Stimulated activated naive CD4-positive, alpha-beta T cell treated with Interleukin-2 at 50 U/mL for 16 hours (primary cell): ENCODE measurements at places on chromosomes 2 and 18.
A peak's percentile ranks its signal among the peaks of the same experiment; 100 is the strongest.

- DNase-seq: no peak
Measured at GRCh38 chr2:148039783-148040182, 18.9 kb downstream of the MBD5 start.

- no peak for DNase-seq
Measured at GRCh38 chr18:31185186-31185950, 22.7 kb upstream of the DSC1 start.

DNA sequence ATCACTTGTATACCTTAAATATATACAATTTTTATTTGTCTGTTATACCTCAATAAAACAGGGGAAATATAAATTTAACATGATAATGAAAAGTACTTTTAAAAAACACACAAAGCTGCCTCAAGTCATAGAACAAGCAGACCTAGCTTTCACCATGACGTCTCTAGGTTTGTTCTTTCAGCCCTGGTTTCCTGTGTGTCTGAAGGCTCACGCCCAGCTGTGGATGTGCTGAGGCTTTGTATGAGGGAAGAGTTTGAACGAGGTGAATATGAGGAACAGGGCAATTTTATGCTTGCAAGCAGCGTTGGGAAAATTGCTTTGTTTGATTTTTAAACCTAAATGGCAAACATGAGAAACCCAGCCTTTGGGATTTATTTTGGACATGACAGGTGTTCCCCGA is 15.3 kb downstream of the SH3RF3 start:
- no peak for DNase-seq

GRCh38 chr2:69720404-69720803 is 21.5 kb upstream of the ANXA4 start:
- DNase-seq: no peak

DNA sequence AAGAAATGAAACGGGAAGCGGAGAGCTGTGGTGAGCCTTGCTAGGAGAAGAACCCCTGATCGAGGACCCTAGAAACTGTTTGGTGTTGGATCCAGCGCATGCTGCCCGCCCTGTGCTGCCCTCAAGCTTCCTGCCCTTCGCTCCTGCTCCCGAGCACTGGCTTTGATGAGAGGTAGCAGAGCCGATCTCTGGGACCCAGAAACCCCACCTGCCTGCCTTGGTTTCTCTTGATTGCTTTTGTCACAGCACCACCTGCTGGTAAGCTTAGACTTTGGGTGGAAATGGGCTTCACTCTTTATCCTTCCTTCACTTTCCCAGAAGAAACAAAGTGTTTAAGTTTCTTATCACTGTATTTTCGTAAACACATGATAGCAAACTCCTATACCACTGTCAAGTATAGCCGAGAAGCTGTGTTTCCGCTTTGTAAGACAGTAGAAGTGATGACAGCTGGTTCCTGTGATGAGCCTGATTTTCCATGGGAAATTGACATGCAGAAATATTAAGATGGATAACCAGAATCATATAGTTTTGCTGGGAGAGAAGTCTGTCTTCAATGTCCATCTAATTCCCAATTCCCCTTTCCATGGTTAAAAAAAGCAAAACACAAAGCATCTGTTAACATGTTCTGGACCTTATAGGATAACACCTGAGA is 267.4 kb downstream of the PHLPP1 start:
- peak; percentile 37 for DNase-seq

- no peak for DNase-seq
Measured at GRCh38 chr2:102297891-102298290, 13.5 kb upstream of the IL1RL1 start.

GRCh38 chr18:72543357-72544055 is 636 bp downstream of the CBLN2 start:
- DNase-seq: no peak

- no peak for DNase-seq
Measured at GRCh38 chr2:96524482-96525210, 11.9 kb upstream of the ARID5A start.

- no peak for DNase-seq
Measured at GRCh38 chr18:21820033-21820810, 79.6 kb downstream of the MIB1 start.

GRCh38 chr2:64330281-64331113 is 123.5 kb upstream of the LGALSL start:
- peak; percentile 72 for DNase-seq

- no peak for DNase-seq
Measured at GRCh38 chr2:240464514-240465241, 29.2 kb downstream of the GPC1 start.

- DNase-seq: no peak
Measured at GRCh38 chr2:241314226-241315092, 1.0 kb downstream of the HDLBP start.

DNA sequence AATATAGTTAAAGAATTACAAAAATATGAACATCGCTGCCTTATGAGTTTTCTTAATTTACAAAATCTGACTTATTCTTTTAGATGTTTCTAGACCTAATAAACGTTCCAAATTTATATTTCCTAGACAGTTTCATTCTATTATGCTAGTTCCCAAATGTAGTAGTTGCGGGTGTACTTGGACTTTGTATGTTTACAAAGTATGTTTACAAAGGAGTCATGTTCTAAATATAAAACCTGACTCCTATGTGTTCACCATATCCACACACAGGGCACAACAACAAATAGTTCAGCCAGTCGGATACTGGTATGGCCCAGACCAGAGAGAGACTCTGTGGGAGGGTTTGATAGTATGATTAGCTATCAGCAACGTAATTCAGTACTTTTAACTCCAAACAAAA is 230.7 kb downstream of the KCNH7 start:
- no peak for DNase-seq

DNA sequence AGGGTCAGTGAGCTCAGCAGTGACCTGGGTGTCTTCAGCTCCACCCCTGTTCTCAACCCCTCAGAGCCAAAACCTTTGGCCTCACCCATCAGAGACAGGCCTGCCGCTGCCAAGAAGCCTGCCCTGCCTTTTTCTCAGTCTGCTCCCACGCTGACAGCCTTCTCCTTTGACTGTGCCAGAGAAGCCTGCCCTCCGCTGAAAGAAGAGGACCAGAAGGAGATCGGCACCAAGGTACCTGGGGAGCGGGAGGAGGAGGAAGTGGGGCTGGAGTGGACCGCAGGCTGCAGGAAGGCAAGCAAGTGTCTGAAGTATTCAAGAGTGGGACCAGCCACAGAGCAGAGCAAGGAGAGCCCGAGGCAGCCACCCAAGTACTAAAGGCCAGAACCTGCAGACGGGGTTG is 33.2 kb downstream of the TOGARAM2 start:
- peak; percentile 50 for DNase-seq

DNA sequence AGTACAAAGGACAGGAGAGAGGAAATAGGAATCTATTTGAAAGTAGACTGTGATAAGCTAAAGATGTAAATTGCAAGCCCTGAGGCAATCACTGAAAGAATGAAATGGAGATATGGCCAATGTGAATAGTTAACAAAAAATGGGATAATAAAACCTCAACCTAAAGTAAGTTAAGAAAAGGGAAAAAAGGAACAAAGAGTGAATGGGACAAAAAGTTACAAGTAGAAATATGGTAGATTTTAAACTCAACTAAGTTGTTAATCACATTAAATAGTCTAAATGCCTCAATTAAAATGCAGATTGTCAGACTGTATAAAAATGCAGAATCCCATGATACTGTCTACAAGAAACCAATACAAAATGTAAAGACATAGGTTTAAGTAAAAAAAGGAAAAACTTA is 165.2 kb upstream of the RBMS1 start:
- DNase-seq: no peak

- no peak for DNase-seq
Measured at GRCh38 chr2:163351143-163351542, 384.7 kb downstream of the FIGN start.

GRCh38 chr2:159192371-159192918 is 94.1 kb downstream of the WDSUB1 start:
- no peak for DNase-seq
